Glutamatergic neuron (in vitro differentiated cells): ENCODE measurements at places on chromosomes 3 and 15.
A peak's percentile ranks its signal among the peaks of the same experiment; 100 is the strongest.

- DNase-seq: no peak
Observed at GRCh38 chr3:138230525-138230924, 43.4 kb downstream of the ARMC8 start.

- DNase-seq: no peak
Observed at GRCh38 chr3:48897460-48898376, 964 bp downstream of the SLC25A20 start.

DNA sequence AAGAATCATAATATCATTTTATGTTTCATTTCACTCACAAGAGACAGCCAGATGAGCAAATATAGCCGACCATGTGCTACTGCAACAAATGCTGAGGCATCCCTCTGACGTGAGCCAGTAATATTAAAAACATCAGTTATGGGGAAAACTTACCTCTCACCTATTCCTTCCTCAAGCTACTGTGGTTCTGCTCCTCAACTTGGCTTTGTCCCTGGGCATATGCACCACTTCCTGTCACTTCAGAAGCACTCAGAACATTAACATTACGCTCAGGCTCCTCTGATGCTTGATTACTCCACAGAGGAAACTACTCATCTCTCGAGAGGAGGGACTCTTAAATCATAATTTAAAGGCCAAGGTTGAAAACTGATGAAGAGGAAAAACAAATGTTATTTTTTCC is 457.0 kb upstream of the ALCAM start:
- no peak for DNase-seq

DNA sequence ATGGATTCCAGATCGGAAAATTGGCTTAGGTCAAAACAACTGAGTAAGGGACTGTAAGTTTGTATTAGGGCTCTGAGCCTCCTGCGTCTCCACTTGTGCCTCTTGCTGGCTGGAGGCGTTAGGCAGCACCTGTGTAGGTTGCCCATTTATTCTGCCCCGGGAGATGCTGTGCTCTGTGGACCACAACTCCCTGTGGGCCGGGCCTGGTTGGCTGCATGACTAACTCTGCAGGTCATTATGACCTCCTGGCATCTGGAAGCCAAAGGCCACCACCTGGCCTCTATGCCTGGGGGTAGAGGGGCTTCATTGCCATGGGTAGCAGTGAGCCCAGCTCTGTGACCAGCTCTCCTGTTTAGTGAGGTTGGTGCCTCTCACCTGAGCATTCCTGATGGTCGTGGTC is 36.0 kb upstream of the BDH1 start:
- DNase-seq: no peak

- no peak for DNase-seq
Observed at GRCh38 chr3:135622215-135622614, 343.3 kb upstream of the PPP2R3A start.

- DNase-seq: no peak
Observed at GRCh38 chr3:53216723-53217122, 39.1 kb downstream of the TKT start.

- no peak for DNase-seq
Observed at GRCh38 chr15:66721501-66721937, 19.5 kb downstream of the SMAD6 start.

DNA sequence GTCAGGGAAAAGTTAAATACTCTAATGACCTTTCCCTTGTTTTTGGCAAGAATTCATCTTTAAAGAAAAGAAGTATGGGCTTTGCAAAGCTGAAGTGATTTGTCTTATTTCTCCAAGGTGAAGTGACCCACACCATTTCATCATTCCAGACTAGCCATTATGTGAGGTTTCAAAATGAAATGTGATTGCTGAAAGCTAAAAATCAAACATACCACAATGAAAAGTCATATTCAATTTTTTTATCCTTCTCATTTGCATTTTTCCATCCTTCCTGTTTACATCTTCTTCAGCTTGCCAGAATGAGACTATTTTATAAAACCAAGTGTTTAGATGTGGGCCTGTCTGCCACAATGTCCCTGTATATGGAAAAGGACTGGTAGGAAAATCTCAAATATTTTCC is 142.3 kb upstream of the STRIT1 start:
- DNase-seq: no peak

DNA sequence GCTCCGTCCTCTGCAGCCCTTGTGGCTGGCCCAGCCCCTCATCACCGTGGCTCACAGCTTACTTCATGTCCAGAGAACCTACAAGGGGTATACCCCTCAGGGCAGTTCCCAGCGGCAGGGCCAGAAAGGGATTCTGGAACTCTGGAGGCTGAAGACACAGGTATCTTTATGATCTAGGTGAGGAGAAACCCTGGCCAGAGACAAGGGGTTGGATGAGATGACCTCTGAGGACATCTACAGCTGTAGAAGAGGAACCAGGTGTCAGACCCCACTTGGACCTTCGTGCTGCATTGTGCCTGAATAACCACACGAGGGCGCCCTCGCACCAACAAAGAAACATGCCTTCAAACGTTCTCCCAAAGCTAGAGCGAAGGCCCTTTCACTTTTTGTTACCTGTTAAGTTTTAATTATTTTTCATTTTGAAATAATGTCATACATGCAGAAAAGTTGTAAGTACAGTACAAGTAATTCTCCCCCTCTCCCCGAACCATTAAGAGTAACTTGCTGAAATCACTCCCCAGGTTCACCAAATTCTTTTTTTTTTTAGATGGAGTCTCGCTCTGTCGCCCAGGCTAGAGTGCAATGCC is 118.7 kb upstream of the SMAD3 start:
- peak; percentile 71 for DNase-seq

DNA sequence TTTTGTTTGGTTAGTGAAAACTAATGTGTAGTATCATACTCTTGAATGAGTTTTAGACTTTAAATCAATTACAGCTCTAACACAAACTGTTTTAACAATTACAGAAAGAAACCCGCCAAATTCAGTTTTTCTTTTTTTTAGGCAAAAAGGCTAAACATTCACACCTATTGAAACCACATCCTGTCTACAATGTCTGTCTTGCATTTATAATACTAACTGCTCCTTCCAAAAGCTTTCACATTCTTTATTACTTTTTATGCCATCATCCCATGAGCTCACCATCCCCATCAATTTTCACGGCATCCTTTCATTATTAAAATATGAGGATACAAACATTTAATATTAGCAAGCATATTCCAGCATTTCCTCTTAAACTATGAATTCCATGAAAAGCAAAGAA is 593.3 kb downstream of the FOXP1 start:
- no peak for DNase-seq

DNA sequence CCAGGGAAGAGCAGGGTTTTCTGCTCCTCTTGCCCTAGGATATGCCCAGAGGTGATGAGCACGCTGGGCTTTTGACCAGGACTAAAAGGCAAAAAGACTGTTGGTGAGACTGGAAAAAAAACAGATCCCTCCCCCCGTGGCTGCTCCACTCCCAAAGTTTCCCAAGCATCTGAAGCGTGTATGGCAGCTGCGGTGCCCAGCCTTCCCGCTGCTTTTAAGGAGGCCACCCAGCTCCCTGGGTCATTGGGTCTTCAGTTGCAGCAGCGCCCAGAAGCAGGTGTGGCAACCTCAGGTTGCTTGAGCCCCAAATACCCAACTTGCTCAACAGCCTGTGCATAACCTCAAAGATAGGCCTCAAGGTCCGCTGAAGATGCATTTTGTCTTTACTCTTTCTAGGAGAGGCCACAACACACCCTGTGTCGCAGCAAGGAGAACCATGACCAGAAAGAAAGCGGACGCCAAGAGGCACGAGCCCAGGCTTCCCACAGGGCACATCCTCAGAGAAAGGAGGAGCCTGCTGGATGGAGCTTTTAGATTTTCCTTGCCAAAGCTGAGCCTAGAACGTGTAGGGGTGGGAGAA is 2.0 kb downstream of the SRGAP3 start:
- peak; percentile 25 for DNase-seq

DNA sequence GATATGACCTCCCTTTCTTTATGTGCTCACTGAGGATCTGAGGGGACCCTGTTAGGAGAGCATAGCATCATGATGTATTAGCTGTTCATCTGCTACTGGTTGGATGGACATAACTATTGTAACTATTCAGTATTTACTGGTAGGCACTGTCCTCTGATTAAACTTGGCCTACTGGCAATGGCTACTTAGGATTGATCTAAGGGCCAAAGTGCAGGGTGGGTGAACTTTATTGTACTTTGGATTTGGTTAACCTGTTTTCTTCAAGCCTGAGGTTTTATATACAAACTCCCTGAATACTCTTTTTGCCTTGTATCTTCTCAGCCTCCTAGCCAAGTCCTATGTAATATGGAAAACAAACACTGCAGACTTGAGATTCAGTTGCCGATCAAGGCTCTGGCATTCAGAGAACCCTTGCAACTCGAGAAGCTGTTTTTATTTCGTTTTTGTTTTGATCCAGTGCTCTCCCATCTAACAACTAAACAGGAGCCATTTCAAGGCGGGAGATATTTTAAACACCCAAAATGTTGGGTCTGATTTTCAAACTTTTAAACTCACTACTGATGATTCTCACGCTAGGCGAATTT is 14.9 kb downstream of the GREM1 start:
- no peak for DNase-seq

- no peak for DNase-seq
Observed at GRCh38 chr15:74722591-74722990, 2.7 kb downstream of the CYP1A1 start.

- DNase-seq: no peak
Observed at GRCh38 chr3:169256796-169257522, 406.6 kb downstream of the MECOM start.

GRCh38 chr15:51367322-51367976 is 26.0 kb downstream of the GLDN start:
- DNase-seq: no peak

- no peak for DNase-seq
Observed at GRCh38 chr15:64875641-64876223, 34.0 kb downstream of the PLEKHO2 start.

- DNase-seq: no peak
Observed at GRCh38 chr3:195448205-195448875, 5.5 kb upstream of the ACAP2 start.

DNA sequence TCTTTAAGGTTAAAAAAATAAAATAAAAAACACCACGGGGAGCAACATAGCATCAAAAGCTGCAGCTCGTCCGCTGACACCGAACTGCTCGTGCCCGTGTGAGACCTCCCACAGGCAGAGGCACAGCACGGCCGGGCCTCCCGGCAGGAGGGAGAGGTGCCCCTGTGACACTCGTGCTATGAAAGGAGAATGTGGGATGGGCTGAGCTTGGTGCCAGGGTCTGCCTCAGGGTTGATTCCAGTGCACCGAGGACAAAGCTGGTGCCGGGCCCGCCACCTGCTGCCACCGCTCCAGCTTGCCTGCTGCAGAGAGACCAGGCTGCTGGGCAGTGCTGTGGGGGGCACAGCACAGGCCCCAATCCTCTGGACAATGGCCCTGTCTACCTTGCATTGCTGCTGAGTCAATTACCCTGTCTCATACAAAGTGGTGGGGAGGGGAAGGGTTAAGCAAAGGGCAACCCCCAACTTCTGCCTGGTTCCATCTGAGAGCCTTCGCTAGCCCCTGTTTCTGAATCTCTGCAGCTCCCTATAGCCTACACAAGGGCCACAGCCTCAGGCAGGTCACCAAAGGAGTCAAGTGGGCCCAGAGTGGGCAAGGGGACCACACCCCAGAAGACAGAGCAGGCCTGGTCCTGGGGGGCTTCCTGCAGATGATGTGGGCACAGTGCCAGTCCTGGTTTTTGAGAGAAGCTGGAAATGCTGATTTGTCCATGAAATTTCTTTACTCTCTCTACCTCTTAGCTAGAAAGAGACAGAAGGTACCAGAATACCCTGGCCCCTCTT is 74.0 kb upstream of the SNRPA1 start:
- no peak for DNase-seq

DNA sequence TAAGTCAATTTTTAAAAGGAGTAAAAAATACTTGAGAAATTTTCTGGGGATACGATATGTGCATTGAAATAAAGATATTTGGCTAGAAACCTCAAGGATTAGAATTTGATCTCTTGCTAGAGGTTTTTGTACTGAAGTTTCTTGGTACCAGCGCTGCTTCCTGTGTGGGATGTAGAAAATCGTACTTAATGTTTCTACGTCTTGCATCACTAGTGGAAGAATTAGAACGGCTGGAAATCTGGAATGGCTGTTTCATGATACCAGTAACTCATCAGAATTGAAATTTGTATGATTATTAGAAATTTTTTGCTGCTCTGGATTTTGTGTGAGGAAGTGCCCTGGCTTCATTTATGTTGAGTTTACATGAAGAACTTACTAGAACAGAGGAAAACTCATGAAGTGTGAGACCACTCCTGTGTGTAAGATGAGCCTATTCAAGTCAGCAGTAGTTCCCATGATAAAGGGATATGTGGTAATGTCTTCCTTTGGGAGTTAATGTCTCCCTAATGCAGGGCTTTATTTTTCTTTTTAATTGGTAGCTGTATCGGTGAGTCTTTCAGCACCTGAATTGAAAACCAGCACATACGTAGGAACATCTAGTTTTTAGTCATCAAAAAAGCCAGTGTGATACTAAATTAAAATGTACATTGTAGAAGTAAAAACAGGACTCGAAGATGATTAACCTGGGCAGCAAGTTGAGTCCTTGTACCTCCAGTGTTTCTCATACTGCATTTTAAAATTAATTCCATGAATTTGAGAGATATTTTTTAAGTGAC is 3.2 kb downstream of the KBTBD8 start:
- no peak for DNase-seq

GRCh38 chr15:75025107-75025506 is 1.7 kb downstream of the PPCDC start:
- no peak for DNase-seq

GRCh38 chr15:55360256-55360655 is 41.2 kb downstream of the PIGB start:
- DNase-seq: no peak

GRCh38 chr15:73171711-73172110 is 119.4 kb downstream of the NEO1 start:
- DNase-seq: no peak

GRCh38 chr3:194584866-194585265 is 48.4 kb downstream of the TMEM44 start:
- DNase-seq: no peak

DNA sequence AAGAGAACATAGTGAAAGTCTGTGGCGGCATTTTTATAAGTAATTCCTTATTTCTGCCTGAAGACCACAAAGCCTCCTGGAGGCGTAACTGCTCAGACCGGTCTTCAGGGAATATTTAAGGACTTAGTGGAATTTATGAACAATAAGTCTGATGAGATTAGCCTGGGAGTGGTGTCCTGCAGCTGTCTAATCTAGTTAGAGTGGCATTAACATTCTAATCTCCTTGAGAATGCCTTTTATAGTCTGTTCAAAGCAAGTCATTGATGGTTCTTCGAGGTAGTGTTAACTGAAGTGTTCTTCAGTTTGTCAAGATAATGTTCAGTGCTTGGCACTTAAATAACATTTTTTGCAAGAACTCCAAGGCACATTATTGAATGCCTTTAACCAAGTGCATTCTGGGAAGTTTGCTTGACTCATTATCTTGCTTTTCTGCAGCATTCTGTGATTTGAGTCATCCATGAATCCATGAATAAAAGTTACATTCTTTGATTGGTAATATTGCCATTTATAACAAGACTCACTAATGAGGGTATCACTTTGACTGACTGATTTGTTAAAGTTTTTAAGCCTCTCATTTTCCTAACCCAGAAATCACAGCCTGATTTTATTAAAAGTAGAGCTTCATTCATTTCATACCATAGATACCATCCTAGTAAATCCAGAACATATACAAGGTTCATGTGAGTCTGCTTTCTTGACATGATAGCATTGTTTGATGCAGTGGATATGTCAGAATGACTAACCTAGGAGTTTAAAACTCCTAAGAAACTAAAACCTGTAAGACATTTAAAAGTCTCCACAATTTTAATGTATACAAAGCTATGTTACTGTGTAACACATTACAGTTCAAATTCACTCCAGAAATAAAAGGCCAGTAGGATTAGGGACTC is 12.5 kb downstream of the RBM5 start:
- no peak for DNase-seq
